Fibroblast of skin of right biceps (primary cell): ENCODE measurements at places on chromosomes 11 and 22.
A peak's percentile ranks its signal among the peaks of the same experiment; 100 is the strongest.

DNA sequence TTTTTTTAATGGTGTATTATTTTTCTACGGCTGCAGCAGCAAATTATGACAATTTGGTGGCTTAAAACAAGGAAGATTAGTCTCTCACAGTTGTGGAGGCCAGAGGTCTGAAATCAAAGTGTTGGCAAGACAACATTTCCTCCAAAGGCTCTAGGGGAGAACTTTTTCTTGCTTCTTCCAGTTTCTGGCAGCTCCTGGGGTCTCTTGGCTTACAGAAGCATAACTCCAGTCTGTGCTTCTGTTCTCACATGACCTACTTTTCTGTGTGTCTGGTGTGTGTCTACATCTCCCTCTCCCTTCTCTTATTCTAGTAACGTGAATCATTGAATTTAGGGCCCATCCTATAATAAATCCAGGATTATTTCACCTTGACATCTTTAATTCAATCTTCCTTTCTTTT, 551.9 kb upstream of the LUZP2 start:
- DNase-seq: no peak

DNA sequence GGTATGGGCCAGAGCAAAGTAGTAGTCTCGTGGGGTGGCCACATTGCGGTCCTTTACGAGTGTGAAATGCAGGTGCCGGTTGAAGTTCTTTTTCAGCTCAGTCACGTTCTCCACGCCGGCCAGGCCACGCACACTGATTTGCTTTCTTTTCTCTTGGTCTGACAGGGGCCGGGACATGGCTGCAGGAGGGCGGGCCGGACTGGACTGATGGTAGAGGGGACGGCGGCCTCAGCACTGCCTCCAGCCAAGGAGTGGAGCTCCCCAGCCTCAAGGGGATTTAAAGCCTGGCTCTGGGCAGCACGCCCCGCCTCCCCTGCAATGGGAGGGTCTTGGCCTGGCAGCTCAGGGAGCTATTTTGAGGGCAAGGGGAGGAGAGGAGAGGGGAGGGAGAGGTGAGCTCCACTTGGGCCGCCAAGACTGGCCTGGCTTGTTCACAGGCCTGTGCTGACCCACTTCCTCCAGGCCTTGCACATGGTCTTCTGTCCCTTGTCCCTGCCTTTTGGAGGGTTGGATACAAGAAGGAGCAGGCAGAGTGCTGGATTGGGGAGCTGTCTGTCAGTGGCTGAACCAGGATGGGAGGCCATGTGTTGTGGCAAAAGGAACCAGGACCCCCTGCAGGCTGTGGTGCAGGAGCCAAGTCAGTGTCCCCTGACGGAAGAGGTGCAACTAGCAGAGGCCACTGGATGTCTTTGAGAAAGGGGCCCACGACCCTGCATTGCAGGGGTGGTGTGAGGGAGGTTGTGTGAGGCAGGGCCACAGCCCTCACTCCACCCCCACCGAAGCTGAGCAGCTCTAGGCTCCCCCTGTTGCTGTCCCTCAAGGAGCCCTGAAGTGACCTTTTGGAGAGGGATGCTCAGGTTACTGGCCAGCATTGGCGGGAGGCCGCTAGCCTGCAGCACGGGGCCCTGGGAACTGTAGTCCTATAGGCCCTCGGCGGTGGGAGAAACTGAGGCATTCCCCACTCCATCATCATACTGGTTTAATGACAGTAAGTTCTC, at the start of gene PYGM:
Gene PYGM, minus strand, starts transcription at position 253 of the 998 bp plus-strand sequence. Its CDS starts 76 bp downstream, at position 177.
- peak; percentile 37 for DNase-seq

GRCh38 chr11:2446590-2447252, 1.9 kb downstream of the KCNQ1 start:
- no peak for DNase-seq

DNA sequence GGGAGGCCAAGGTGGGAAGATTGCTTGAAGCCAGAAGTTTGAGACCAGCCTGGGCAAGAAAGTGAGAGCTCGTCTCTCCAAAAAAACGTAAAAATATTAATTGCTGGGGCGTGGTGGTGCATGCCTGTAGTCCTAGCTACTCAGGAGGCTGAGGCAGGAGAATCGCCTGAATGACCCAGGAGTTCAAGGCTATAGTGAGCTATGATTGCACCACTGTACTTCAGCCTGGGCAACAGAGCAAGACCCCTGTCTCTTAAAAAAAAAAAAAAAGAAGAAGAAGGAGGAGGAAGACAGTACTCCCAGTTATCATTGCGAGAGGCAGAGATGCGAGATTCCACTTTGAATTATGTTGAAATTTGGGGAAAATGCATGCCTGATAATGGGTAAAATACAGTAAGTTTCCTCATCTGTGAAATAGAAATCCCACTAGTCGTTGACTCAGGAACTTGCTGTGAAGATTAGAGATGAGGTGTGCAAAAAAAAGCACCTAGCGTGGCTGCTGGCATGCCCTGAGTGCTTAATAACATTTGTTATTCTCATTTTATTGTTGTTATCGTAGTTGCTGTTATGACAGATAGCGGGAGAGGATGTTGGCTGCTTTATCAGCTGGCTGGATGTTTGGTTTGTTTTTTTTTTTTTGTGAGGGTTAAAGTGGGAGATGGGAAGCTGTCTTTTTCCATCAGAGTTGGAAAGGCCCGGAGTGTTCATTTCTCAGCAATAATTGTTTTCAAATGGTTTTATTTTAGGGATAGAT, 33.4 kb downstream of the BCR start:
- no peak for DNase-seq

DNA sequence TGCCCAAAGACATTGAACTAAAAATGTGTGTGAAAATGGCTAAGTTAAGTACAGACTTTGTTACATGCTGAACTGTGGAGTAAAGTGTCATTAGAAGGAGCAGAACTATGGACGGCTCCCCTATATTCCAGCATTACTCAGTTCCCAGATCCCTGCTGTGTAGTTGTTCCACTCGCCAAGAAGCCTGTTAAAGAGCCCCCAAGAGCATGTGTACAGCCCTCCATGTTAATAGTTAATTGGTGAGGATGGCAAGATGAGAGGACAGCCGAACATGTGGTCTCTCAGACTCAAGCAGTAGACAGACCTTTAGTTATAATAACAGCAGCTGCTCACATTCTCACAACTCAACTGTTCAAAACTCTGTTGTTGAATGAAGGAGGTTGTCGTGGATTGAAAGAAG, 127.4 kb downstream of the ELP4 start:
- DNase-seq: no peak

DNA sequence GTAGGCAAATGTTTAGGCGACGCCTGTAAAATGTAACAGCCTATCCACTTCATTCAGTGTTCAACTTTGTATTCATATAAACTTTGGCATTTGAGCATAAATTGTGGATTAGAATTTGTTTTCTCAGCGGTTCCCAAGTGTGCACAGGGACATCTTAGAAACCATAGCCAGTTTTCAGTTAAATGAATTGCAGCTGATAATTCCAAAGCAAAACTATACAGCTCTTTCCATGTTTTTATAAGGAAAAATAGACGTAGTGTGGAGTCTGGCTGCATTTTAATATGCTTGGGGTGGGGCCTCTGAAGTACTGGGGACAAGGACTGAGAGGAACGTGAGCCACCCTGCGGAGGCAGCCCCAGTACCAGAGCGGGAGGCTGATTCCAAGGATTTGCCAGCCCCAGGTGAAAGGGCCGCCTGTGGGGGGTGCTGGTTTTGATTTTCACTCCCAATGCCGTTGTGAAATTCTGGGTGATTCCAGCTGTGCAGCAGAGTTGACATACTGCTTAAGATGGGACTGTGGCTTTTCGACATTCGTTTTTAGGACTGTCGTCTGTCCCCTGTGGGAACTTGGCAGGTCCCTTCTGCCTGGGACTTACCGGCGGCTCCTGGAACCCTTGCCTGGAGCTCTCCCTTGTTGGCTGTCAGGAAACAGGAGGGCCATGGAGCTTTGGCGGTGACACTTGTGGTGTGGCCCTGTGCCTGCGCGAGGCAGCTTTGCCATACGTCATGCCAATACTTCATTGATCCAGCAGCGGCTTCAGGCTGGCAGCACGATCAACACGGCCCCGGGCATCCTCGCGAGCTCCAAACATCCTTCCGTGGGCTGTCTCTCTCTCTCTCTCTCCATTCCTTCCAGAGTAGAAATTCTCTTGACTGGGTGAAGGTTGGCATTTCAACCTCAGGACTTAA, 370.9 kb downstream of the TBC1D22A start:
- no peak for DNase-seq

DNA sequence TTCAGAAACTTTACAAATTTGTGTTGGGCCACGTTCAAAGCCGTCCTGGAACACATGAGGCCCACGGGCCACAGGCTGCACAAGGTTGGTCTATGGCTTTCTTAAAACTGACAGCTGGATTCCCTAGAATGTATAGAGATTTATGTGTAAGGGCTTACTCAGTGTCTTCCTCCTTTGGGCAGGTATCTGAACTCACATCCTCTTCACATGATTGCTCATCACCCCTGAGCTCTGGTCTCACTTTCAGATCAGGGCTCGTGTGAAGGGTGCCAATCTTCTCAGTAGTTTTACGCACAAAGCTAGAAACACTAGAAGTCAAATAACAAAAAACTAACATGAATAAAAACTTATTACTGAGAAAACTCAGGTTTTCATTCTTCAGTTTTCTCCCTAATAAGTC, 27.1 kb downstream of the HPS5 start:
- no peak for DNase-seq

- DNase-seq: peak; percentile 29
Measured at GRCh38 chr22:37077802-37078448, 26.4 kb downstream of the KCTD17 start.

GRCh38 chr11:126544108-126545056, 188.9 kb downstream of the ST3GAL4 start:
- peak; percentile 47 for DNase-seq

DNA sequence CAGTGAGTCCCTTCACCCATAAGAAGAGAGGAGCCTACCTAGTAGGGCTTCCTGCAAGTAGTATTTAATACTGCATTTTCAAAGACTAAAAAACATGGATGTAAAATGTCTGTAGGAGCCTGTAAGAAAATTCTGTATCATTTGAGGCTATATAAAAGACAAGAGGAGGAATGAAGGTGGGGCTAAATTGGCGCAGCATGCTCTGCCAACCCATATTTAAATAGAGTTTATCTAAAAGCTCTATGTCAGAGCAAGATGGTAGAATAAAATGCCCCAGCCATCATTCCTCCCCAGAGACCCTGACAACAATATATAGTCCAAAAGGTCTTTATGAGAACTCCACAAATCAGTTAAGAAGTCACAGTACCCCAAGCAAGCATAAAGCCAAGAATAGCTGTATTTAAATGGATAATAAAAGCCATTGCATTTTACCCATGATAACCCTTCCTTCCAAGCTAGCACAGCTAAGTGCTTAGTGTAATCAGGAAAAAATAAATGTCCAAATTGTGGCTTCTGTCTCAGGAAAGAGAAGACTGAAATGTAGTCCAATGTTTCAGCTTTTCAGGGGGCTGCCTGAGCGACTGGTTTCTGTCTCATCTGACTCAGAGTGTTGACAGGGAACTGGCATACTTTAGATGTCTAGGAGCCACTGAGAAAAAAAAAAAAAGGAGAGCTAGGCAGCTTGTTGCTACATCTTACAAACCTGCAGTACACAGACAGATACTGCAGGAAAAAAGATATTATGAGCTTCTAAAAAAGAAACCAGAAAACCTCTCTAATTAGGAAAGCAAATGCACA, 258.6 kb downstream of the METTL15 start:
- DNase-seq: peak; percentile 89

- peak; percentile 36 for DNase-seq
Measured at GRCh38 chr11:15826826-15827225, 529.5 kb downstream of the SOX6 start.

DNA sequence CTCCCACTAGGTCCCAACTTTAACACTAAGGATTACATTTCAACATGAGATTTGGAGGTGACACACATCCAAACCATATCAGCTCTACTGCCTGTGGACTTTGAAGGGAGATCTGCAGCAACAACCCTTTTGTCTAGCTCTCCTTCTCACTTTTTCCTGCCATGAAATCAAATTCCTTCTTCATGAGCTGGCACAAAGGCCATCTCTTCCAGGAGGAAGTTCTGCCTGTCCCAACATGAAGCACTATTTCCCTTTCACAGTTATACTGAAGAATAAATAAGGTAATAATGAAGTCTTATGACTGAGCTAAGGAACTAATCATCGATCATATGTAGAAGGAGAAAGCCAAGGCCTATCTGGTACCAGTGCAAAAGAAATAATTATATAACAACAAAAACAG, 253.5 kb upstream of the TENM4 start:
- no peak for DNase-seq

GRCh38 chr22:30747493-30747892, 52.8 kb downstream of the OSBP2 start:
- no peak for DNase-seq

- no peak for DNase-seq
Measured at GRCh38 chr11:134528453-134528852, 116.4 kb upstream of the B3GAT1 start.

GRCh38 chr22:26842103-26842502, 184.7 kb downstream of the MIAT start:
- DNase-seq: no peak

- peak; percentile 8 for DNase-seq
Measured at GRCh38 chr11:93984196-93984567, 37.0 kb upstream of the HEPHL1 start.
